ENCODE measurements at places on chromosomes 6 and 20. TPM values are rescaled to one million over a fixed set of nuclear protein-coding genes. Genes with fewer than 3 reads are reported as not detected.

Gene ADGRG6
- 44.3 TPM for total RNA-seq

Gene DDX39B
- 336 TPM for total RNA-seq

Gene PPP1R16B
- 0.15 TPM for total RNA-seq

Gene MGME1
- total RNA-seq, result 42.0 TPM

Gene HBS1L
- total RNA-seq, result 35.0 TPM

Gene AVP
- total RNA-seq, result not detected
